NCI-H1105 (cell line): ENCODE measurements at places on chromosomes 1 and 21.

DNA sequence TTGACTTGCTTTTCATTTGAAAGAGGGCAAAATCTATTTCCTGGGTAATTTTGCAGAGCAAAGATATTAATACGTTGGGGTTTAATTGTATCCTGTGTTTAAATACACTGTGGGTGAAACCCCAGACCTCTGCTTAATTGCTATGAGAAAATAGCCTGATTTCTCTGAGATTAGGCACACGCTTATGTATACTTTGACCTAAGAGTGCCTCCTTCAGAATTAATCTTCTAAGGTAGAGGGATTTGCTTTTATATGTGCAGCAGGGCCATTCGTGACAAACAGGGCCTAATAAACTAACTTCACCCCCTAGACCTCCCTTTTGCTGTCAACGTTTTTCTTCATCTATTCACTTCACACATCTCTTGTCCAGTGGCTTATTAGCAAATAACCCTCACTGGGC is 216.9 kb upstream of the ADGRL2 start:
- DNase-seq: no peak

- DNase-seq: peak; percentile 28
Observed at GRCh38 chr1:177912991-177913390, 56.9 kb downstream of the SEC16B start.

DNA sequence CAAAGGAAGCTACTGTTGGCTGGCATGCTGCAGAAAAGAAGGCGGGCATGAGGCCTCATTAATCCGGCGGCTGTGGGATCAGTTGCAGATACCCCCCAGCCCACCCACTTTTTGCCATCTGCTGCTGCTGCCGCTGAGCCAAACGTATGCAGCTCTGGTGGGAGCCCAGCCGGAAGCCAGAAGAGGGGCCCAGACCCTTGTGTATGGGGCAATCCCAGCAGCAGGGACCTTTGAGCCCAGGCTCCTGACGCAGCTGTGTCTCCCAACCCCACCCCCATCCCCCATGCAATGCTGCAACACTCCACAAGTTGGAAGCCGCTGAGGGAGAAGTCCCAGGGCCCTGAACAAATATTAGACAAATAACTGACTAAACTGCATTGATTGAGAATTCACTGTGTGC is 106.0 kb downstream of the ELAVL4 start:
- DNase-seq: no peak

- DNase-seq: no peak
Observed at GRCh38 chr1:225816643-225817538, 7.0 kb downstream of the EPHX1 start.

DNA sequence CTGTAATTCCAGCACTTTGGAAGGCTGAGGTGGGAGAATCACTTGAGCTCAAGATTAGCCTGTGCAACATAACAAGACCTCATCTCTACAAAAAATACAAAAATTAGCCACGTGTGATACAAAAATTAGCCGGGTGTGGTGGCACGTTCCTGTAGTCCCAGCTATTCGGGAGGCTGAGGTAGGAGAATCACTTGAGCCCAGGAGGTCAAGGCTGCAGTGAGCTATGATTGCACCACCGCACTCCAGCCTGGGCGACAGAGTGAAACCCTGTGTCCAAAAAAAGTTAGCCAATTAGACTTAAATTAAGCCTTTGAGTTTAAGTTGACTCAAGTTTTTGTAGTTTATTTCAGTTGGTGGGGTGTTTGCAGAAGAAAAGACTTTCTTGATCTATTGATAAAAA is 11.8 kb downstream of the CXADR start:
- DNase-seq: no peak

DNA sequence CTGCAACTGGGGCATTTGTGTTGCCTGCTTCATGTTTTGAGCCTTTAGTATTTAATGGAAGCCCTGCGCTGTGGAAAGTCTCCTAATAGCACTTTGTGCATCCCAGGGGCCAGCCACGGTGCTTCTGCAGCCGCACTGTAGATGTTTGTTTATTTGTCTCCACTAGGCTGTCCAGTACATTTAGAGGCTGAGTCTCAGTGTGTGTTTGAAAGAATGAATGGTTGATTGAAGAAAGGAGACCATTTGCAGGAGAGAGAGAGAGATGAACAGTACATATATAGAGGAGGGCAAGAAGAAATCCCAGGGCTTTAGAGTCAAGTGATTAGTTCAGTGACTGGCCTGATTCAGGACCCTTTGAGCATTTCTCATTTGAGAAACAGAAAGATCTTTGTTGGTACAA is 33.9 kb downstream of the MPZL1 start:
- DNase-seq: no peak

DNA sequence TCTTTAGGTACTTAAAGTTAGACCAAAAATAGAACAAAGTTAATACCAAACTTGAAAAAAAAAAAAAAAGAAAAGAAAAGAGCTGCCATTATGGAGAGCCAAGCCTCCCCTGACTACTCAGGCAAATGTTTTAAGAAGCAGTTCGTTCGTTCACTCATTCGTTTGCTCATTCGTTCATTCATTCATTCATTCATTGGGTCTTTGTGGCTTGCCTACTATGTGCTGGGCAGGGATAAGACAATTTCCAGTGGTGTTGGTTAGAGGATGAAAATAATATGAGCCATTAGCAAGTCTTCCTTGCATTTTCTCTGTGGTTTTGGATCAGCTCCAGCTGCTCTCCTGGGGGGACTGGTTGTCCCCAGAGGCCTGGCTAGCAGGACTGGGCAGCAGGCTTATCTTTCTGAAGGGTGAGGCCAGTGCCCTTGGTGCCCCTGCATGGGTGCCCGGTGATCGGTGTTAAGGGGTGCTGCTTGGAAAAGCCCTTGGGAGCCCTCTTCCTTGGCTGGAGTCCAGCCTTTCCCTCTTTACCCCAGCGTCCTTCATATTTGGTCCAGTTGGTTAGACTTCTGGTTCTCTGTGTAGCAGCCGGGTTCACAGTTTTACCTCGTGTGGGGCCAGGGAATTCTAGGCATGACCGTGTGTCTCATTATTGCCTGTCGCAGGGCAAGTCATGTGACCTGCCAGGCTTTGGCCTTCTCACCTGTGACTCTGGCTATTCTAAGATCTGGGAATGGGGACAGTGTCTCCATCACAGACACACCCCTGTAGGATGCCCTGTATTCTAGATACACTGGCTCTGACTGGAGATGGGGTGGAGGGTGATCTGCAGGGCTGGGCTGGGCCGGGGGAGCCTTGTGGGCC is 32.8 kb downstream of the LHX4 start:
- no peak for DNase-seq

- no peak for DNase-seq
Observed at GRCh38 chr1:209549443-209550205, 33.9 kb upstream of the CAMK1G start.

- DNase-seq: no peak
Observed at GRCh38 chr1:212655668-212656440, 43.8 kb downstream of the BATF3 start.

- no peak for DNase-seq
Observed at GRCh38 chr1:47942240-47942629, 55.0 kb downstream of the TRABD2B start.

GRCh38 chr21:45504516-45505415 is 37.5 kb downstream of the SLC19A1 start:
- DNase-seq: no peak

DNA sequence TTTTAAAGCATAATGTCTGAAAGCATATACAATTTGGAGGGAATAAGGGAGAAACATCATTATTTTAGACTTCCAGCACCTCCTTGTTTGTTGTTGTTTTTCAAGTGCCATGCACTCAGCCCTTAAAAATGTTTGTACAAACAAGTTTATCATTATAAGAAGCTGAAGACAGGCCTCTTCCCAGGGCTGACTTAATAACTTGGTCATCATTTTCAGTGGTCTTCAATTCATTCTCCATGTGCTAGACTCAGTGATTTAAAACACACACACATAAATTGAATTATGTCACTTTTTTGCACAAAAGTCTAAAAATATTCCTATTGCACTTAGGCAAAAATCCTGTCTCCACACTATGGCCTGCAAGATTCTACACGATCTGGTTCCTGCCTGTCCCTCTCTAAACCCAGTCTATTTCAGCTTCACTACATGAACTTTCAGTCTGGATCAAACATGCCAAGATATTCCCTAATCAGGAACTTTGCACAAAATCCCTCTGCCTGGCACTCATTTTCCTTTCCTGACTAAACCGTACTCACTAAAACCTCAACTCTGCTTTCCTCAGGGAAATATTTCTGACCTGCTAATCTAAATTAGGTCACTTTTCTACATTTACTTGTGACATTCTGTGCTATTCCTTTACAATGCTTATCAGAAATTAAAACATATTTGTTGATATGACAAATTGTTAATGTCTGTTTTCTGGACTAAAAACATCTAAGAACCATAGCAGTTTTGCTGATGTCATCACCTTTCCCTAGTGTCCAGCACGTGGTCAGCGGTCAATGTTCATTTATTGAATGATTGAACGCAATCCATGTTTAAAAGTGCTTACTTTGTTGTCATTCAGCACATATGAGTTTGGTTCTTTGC is 14.8 kb upstream of the GBP5 start:
- no peak for DNase-seq

DNA sequence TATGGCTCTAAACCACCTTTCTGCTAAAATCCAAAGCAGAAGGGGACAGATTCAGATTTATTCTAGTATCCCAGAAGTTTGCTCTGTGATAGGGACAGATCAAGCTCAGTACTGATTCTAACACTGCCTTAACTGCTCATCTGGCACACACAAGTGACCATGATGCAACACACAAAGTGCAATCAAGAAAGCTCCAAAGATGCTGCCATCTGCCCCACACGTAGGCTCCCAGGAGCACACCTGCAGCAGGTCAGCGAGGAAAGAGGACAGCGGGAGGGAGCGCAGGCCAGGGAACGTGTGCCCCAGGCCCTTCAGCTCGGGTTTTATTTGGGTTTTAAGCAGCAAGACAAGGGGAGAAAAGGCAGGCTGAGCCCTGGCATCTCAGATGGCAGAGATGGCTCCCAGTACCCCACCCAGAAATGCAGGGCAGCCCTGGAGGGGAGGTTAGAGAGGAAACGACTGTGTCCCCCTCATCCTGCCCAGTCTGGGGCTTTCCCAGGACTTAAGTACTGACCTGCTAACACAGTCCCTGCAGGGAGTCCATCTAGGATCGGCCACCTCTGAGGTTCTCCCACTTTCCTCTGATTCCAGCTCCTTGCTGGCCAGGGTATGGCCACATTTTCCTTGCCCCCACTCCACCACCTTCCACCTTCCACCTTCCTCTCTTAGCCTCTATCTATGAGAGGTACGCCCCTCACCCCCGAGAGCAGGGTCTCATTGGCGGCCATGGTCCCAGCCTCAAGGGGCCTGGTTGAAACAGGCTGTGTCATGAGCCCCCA is 1.2 kb downstream of the TRIM11 start:
- no peak for DNase-seq

DNA sequence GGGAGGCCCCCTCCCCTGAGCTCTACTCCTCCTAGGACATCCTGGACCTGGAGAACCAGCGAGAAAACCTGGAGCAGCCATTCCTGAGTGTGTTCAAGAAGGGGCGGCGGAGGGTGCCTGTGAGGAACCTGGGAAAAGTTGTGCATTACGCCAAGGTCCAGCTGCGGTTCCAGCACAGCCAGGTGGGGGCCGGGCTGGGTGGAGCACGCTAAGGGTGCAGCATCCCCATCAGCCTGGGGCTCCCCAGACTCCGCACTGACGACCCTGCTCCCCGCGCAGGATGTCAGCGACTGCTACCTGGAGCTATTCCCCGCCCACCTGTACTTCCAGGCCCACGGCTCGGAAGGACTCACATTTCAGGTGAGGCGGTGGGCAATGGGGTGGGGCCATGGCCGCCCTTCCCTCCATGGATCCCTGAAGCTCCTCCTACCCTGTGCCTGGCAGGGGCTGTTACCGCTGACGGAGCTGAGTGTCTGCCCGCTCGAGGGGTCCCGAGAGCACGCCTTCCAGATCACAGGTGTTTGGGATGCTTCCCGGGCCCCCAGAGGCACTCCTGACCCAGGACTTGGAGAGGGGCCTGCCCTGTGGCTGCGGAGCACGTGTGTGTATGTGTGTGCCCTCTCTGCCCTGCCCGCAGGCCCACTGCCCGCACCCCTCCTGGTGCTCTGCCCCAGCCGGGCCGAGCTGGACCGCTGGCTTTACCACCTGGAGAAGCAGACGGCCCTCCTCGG is 4.1 kb downstream of the PLEKHN1 start:
- DNase-seq: no peak

DNA sequence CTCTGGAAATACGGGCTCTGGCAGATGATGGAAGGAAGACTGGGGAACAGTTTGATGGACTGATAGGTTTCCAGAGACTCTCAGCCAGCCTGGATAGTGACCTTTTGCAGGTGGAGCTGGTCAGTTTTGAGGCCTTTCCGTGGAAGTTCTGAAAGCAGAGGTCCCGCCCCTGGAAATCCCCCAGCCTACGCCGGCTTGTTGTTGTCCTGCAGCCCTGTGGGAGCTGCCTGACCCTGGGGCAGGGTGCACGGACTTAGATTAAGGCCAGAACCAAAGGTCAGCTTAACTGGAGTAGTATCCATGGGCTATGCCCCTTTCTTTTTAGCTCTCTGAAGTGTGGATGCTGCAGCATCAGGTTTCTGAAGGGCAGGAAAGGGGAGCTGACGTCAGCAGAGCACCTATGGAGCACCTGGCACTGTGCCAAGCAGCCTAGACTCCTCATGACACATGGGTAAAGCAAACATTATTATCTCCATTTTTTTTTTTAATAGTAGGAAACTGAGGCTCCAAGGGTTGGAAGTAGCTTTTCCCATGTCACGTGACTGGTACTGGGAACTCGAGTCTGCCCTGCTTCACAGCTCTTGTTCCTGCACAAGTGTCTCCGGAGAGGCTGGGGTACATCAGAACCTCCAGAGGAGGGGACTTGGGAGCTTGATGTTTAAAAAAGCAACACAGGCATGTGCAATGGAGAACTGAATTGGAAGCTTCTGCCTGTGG is 38.5 kb downstream of the IER5 start:
- DNase-seq: peak; percentile 88

DNA sequence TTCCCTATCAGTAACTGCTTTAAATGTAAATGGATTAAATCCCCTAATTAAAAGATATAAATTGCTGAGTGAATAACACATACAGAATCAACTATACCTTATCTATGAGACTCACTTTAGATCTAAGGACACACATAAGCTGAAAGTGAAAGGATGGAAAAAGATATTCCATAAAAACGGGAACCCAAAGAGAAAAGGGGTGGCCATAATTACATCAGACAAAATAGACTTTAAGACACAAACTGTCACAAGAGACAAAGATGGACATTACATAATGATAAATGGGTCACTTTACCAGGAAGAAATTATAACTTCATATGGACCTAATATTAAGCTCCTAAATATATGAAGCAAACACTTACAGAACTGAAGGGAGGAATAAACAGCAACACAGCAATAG is 59.2 kb downstream of the SLC25A24 start:
- no peak for DNase-seq
